ENCODE measurements at places on chromosomes 1 and 21. TPM values are rescaled to one million over a fixed set of nuclear protein-coding genes. Genes with fewer than 3 reads are reported as not detected.

DNA sequence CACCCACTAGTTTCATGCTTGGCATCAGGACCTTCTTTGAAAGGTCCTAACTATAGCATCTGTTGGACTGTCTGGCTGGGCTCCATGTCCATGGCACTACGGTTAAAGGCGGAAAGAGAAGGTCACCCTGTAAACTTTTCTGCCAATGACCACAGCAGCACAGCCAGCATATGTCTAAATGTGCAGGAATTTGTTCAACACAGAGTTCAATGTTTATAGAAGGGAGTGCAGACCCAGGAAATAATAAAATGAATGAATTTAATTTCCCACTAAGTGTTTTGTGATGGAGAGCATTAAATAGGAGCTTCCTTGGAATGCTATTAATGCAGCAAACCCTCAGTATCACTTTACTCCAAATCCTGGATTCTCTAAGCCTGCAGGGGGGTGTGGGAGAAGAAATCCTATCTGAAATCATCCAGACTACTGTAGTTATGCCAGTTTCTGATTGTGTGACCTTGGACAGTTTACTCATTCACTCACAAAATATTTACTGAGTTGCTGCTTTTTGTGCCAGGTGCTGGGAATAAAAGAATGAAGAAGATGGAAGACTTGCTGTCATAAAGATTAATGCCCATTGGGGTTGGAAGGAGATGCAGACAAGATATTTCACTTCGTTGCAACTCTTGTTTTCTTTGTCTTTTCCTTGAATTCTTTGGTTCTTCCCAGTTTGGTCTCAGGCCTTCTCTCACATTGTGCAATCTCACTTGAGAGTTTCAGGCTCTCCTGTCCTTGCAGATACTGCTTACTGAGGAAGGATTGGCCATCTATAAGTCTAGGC is 195.0 kb downstream of the ROR1 start:
- no peak for DNase-seq

DNA sequence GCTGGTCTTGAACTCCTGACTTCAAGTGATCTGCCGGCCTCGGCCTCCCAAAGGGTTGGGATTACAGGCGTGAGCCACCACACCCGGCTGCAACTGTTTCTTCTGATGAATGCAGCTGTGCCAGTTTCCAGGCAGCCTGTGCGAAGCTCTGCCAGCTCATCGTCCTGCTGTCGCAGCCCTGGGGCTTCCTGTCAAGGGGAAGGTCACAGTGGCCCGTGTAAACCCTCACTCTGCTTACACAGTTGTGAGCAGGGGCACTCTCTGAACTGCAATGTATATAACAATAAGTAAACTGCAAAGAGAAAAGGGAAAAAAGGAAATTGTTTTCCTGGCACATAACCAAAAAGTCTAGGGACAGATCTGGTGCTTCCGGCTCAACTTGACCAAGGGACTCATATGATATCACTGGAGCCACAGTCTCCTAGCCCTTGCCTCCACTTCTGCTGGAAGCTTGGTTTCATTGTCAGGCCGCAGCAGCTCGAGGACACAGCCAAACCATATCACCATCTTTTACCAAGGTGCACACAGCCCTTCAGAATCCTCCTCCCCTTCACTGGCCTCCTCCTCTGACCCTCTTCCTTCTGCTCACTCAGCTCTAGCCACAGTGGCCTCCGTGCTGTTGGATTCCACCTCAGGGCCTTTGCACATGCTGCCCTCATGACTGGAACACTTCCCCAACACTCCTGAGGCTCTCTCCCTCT is 22.8 kb upstream of the LBR start:
- DNase-seq: no peak

CHIT1 gene
- total RNA-seq: 0.23 TPM

- no peak for DNase-seq
These were observed 38.1 kb upstream of the GREM2 start for GRCh38 chr1:240649733-240650721.

KRTAP19-3 gene
- total RNA-seq: not detected

DNA sequence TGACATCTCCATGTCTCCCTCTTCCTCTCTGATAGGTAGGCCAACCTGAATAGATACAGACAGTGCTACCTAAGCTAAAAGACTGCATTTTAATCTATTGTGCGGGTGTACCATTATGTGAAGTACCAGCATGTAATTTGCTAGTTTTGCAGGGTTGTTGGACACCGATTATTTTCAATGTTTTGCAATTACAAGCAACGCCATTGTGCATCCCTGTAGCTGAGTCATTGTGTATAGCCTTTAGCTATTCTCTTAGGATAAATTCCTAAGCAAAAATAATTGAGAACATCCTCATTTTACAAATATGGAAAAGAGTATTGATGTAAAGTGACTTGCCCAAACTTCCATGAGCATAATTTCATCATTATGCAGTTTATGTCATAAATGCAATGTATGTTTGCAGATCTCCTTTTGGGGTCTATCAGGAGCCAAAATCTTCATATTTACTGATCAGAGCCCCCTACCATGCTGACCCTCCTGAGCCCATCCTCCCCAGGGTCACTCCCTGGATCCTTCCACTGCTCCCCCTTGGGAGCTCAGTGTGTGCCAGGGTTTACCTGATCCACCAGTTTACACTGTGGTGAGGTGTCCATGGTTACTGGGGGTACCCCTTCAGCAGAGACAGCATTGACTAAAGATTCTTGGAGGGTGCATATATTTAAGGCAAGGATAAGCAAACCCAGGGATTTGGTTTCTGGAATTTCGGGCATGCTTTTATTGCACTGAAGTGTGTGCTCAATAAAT is 80.6 kb downstream of the CCDC185 start:
- DNase-seq: no peak

- DNase-seq: no peak
These were observed 123.9 kb upstream of the GRIK3 start for GRCh38 chr1:37158113-37158749.

SRGAP2C gene
- 9.8 TPM for total RNA-seq

DNA sequence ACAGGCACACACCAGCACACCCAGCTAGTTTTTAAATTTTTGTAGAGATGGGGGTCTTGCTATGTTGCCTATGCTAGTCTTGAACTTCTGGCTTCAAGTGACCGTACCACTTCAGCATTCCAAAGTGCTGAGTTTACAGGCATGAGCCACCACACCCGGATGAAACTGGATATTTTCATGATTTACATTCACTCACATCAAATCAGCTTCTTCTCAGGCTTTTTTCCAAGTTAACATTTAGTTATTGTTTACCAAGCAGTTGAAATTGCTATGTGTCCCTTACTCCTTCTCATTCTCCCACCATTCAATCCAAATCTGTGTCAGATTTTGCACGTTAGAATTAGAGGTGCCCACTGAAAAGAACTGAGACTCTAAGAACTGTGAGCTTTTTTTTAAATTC is 18.4 kb downstream of the RIT1 start:
- no peak for DNase-seq

LCE2B gene
- total RNA-seq: not detected

- DNase-seq: no peak
These were observed 55.1 kb upstream of the ZNF281 start for GRCh38 chr1:200464784-200465400.

DMRTB1 gene
- not detected for total RNA-seq

ITLN2 gene
- not detected for total RNA-seq

GRCh38 chr1:188194916-188195315 is 1366.2 kb downstream of the PLA2G4A start:
- DNase-seq: no peak

TMEM82 gene
- total RNA-seq: not detected

- no peak for DNase-seq
These were observed 40.6 kb downstream of the CTTNBP2NL start for GRCh38 chr1:112436384-112437156.

MYOG gene
- not detected for total RNA-seq

GRCh38 chr1:14697353-14697752 is 98.9 kb downstream of the KAZN start:
- no peak for DNase-seq

DNA sequence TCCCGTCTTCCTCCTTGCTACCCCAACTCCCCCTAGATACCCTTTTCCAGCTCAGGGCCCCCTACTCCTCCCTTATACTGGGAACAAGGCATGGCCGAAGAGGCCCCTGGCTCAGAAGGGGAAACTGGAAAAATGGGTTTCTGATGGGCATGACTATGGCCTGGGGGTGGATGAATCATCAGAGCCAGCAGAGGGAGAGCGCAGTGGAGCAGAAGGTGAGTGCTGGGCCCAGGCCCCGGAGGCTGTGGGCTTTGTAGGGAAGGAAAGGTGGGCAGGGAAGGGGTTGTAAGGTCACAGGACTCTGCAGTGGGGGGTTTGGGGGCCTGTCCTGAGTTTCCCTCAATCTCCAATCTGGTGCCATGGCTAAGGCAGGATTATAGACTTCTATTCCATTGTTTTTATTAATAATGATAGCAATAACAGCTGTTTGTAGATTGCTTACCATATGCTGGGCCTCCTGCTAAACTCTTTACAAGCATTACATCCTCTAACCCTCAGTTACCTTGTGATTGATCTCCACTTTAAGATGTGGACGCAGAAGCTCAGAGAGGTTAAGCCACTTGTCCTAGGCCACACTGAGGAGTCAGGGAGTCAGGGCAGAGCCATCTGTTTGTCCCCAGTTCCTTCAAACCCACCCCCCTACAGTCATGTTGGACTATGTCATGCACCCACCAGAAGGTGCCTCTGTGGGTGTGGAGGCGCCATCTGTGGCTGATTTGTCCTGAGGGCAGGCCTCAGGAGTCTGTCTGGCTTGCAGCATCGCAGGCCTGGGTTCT is 36.2 kb upstream of the ZNF362 start:
- DNase-seq: no peak

DNA sequence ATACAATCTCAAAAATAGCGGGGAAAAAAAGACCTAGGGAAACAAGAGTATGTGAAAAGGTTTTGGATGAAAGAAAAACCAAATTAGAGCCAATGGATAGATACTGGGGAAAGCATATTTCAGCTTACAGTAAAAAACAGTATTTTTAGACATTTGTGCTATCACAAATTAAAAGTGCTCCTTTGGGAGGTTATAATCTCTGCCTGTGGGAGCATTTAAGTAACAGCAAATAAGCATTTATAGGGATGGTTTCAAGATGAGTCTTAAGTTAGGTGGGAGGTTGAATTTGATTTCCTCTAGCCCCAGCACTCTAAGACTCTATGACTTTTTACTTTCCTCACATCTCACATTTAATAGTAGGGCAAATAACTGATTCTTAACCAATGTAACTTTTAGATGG is 79.6 kb upstream of the SLFNL1 start:
- no peak for DNase-seq

UTS2 gene
- total RNA-seq: 1.4 TPM
